T-helper 2 cell treated with Interferon-gamma antibody and Interleukin-4, amounts not matched to agents 100 ng/mL and 5 ng/mL, for 36 hours (primary cell): ENCODE measurements at places on chromosomes 1 and 21. TPM values are rescaled to one million over a fixed set of nuclear protein-coding genes. Genes with fewer than 3 reads are reported as not detected.

Gene MFSD2A
- 5.3 and 5.9 TPM in 2 replicates for total RNA-seq

Gene CR1
- total RNA-seq, result 0.14 and 0.16 TPM in 2 replicates

Gene PODN
- not detected in 2 replicates for total RNA-seq

Gene NCSTN
- 72.9 and 76.8 TPM in 2 replicates for total RNA-seq

Gene GSTM5
- total RNA-seq, result 0.14 and 0.18 TPM in 2 replicates

Gene S100A9
- not detected in 2 replicates for total RNA-seq

Gene OR2L8
- 0.30 TPM in 1 of 2 replicates, not detected in the other for total RNA-seq

Gene FCRL5
- total RNA-seq, result not detected in 2 replicates

Gene C1orf167
- not detected in 2 replicates for total RNA-seq
